ENCODE measurements at places on chromosomes 2 and 18.

- DNase-seq: no peak
These were observed 56.1 kb downstream of the CIB4 start for GRCh38 chr2:26585100-26585499.

GRCh38 chr2:100518801-100519200 is 44.0 kb upstream of the PDCL3 start:
- no peak for DNase-seq

GRCh38 chr18:31233621-31234275 is 71.1 kb upstream of the DSC1 start:
- peak; percentile 37 for DNase-seq

- DNase-seq: no peak
These were observed 21.6 kb downstream of the EFEMP1 start for GRCh38 chr2:55901941-55902340.

- no peak for DNase-seq
These were observed 109.8 kb upstream of the LMAN1 start for GRCh38 chr18:59468821-59469220.

DNA sequence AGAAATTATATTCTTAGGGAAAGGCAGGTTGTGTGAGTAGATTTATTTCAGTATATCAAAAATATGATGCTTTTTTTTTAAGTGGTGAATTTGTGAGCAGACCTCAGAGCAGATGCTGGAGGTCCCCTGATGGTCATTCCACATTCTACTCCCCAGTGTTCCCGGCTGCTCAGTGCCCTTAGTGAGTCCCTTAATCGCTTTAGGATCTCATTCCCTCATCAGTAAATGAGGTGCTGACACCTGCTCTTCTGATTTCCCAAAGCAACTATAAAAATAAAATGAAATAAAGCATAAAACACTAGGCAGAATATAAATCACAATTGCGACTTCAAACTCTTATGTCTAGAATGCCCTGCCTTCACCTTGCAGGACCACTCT is 216.2 kb upstream of the TNP1 start:
- no peak for DNase-seq

GRCh38 chr18:10370716-10371115 is 83.7 kb upstream of the APCDD1 start:
- no peak for DNase-seq

DNA sequence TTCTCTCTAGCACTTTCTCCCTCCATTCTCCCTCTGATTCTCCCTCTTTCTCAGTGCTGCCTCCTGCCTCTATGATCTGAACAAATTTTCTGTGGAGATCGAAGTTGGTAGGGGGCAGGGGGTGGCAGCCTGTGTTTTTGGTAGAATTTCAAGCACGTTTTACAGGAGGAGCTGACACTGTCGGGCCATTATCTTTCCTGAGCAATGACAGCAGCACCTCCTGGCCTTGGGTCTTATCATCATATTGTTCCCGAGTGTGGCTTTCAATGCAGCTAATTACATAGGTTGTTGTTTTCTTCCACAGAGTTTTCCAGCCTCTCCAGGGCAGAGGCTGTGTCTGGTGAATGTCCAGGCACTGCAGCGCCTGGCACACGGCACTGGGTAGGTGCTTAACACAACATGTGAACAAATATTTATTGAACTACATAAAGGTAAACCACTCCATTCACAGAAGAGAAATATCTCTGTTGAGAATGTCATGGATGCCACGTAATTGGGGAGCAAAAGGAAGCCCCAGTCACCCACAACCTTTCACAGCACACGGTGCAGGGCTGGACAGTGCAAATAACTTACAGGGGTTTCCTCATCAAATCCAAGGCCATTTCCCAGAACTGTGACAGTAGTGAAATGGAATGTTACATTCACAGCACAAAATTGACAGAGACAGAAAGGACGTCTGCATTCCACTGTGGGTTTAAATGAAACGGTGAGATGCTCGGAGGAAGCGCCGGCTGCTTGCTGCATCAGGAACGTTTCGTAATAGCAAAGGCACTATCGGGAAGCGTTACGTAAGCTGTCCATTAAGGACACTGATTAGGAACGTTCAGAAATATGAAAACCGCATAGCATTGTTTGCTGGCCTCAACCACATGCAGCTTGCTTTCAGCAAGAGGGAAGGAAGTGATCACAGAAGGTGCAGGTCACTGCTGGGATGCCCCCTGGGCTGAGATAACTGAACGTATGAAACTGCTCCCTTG is 6.5 kb upstream of the KCNG2 start:
- no peak for DNase-seq

GRCh38 chr2:27960237-27960912 is 69.8 kb downstream of the BABAM2 start:
- DNase-seq: no peak

DNA sequence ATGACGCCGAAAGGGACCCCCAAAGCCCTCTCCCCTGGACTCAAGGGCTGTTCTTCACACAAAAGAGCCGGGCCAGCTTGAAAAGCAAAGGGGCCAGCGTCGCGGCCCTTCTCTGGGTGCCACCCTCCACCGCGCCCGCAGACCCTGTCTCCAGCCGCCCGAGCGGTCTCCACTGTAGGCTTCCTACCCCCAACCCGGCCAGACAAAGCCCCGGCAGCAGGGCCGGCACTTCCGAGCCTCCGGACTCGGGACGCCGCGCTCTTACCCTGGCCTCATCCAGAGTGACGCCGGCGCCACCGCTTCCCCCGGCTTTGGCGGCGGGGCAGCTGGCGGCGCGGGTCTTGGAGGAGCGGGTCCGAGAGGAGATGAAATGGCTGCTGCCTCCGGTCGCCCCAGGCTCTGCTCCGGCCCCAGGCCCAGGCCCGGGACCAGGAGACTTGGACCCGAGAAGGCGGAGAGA is 603 bp downstream of the ATAD2B start:
- DNase-seq: no peak
